ENCODE measurements at places on chromosomes 16 and 17.

- DNase-seq: no peak
Measured at GRCh38 chr17:75078284-75079022, 9.3 kb upstream of the SLC16A5 start.

- DNase-seq: no peak
Measured at GRCh38 chr16:80973991-80974390, 32.7 kb downstream of the CMC2 start.

DNA sequence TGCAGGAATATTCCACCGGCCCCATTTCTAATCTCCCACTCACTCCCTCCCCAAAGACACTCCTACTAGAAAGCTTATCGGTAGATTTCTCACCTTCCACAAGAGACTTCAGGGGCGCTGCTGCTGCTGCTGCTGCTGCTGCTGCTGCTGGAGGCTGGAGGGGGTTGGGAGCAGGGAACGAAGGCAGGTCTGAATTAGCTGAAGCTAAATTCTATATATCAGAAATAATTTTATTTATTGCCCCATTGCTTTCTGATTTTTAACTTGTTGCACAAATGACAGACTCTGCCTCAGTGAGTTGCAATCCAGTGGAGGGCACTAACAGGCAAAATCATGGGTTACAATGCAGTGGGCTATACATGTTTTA is 25.8 kb upstream of the HLF start:
- peak; percentile 9 for DNase-seq

GRCh38 chr17:59558953-59559352 is 6.5 kb upstream of the DHX40 start:
- DNase-seq: peak; percentile 40

DNA sequence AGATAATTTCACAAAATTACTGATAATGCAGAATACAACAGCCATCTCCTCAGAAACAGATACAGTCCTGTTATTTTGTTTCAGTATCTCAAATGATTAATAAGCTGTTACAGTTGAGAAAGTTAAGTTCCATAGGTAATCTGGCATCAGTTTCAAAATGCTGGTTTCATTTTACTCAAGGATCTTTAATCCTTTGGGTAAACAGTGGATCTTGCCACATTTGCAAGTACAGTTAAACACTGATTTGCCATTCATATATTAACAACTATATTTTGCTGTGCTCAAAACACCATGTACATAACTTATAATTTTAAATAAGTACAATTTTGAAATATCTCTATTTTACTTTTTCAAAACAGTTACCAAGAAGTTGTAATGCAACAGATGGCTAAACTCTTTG is 31.2 kb downstream of the RPGRIP1L start:
- DNase-seq: no peak

DNA sequence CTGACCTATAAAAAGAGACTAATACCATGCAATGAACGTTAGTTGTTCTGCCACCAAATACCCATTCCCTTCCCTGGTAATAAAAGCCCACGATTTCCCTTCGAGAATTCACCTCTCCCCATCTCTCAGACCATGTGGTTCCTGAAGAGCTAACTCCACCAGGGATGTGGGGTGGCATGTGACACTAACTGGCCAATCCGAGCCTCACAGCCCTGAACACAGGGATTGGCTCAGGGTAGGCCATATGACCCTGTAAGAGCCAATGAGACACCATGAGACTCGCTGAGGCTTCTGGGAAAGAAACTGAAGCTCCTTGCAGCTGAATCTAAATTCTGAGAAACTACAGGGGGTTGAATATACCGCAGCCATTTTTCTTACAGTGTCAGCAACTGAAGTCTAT is 21.1 kb downstream of the HELZ start:
- DNase-seq: no peak

GRCh38 chr17:74759941-74760340 is 11.5 kb downstream of the NHERF1 start:
- DNase-seq: no peak

DNA sequence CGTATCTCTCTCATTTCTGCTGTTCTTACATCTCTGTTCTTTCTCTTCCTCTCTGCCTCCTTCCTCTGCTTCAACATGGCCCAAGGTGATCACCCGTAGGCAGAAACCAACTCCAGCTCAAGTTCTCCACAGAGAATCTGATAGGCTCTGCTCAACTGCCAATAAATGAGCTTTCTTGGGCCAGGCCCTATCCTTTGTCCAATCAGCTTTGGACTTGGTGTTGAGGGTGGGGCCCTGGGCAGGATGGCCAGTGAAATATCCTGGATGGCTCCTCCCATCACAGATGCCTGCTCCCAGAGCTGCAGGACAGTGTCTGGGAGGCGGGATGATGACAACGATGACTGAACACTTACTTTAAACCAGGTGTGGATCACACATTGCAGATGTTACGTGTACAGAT is 17.4 kb upstream of the BRD7 start:
- no peak for DNase-seq

- no peak for DNase-seq
Measured at GRCh38 chr17:37305406-37305905, 70.3 kb upstream of the C17orf78 start.

GRCh38 chr16:48158296-48158695 is 2.5 kb upstream of the ABCC12 start:
- no peak for DNase-seq

DNA sequence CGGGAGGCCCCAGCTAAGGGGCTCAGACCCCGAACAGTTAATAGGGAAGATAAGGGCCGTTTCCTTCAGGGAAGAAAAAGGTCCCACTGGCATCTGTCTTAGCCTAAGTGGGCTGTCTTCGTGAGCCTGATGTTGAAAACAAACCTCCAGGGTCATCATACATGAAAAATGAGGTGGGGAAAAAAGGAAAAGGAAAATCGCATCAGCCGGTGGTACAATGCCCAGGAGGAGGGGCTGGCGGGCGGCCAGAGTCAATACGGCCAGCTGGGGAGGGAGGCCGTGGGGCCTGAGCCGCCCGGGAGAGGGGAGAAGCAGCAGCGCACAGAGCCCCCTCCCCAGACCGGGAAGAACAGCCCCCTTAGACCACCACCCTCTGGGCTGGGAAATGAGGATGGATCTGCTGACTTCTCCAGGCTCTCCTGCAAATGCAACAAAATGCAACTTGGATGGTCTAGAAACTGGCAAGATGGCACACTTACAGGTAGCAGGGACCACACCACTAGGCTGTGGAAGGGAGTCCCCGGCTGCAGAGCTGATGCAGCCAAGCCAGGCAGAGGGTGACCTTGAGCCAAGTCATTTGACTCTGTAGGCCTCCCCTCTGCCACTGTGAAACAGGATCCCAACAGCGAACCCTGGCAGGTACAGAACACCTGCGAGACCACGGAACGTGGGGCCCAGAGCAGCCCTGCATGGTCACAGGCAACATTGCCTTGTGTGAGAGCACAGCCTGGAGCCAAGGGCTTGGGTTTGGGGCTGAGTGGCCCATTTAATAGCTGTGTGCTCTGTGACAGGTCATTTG is 448.5 kb downstream of the SOX9 start:
- no peak for DNase-seq

DNA sequence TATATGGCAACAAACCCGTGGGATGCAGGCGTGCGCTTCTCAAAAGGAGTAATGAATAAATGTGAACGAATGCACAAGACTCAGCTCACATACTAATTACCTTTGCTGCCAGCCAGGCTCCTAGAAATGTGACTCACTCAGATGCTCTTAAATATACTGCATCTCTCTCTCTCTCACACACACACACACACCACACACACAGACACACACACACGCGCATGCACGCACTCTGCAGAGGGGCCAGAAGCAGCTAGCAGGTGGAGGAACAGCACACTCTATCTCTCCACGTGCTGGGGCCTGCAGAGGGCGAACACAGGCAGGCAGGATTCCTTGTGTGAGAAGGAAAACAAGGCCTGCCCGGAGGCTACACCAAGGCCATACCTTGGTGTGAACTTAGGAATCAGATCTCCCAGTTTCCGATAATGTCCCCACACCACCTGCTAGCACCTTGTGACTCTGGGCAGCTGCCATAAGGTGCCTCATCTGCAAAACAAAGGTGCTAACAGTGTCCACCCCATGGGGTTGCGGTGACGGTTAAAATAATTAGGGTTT is 5.3 kb downstream of the GPRC5B start:
- DNase-seq: no peak

DNA sequence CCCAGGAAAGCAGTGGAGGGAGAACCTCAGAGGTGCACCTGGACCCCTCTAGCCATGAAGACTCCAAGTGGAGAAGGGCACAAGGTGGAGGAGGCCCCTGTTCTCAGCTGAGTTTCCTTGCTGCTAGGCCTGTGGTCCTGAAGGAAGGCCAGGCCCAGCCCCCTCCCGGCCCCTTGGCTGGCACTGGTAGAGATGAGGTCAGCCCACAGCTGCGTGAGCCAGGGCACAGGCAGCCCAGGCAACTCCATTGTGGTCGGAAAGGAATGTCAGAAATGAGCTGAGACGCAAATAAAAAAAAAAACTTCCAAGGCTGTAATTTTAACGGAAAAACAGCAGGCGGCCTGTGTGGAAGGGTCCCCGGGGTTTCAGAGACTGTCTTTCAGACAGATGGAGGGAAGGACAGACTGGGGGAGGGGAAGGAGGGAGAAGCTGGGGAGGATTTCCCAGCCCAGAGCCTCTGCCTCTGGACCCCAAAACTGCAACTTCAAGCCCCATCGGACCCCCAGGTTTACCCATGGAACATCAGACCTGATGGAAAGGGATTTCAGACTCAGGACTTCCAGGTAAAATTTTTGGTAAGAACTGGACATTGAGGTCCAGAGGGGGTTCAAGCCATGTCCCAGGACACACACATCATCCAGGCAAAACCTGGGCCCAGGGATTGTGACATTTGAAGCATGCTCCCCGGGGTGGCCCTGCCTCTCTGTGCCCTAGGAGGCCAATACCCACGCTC is 25.6 kb upstream of the MRPS23 start:
- peak; percentile 93 for DNase-seq

- DNase-seq: no peak
Measured at GRCh38 chr16:10617662-10618420, 37.4 kb upstream of the EMP2 start.

DNA sequence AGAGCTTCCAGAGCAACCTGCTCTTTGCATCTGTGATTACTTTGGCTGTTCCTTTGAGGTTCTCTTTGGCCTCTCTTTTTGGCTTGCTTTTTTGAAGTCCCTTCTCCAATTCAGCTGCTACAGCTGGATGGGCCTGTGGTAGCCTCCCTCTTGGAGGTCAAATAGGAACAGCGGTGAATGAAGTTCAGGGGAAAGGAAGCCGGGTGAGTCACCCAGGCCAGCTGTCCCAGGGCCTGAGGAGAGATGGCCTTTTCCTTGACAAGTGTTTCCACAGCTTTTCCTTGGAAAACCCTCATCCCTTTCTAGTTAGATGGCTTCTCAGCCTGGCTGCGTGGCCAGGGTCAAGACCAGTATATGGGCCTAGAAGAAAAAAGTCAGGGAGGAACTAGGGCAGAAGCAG is 103.1 kb downstream of the STX8 start:
- peak; percentile 19 for DNase-seq

DNA sequence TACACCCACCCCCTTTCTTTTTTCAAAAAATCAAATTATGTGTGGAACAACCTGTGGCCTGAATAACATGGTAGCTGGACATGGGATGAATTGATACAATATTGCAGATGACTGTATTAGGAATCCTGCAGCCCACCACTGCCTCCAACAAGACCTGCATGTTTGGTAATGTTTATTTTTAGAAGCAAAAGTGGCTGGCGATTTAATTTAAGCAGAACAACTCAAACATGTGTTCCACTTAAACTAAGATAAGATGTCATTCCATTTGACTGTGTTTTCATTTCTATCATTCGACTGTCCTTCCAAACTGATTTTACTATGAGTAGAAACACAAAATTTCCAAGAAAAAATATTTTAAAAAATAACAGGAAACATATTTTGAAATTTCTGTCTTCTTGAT is 10.1 kb upstream of the DHRS7C start:
- DNase-seq: no peak

GRCh38 chr16:21277045-21277926 is 804 bp downstream of the CRYM start:
- no peak for DNase-seq

Data from kidney capillary endothelial cell (primary cell).